CD4-positive, alpha-beta T cell treated with Interleukin-15 for 4 hours (primary cell): ENCODE measurements at places on chromosomes 13 and 19.

GRCh38 chr13:111036665-111037064 is 78.4 kb upstream of the ARHGEF7 start:
- no peak for DNase-seq

- DNase-seq: no peak
These were observed 7.0 kb downstream of the CRYL1 start for GRCh38 chr13:20518660-20519100.

DNA sequence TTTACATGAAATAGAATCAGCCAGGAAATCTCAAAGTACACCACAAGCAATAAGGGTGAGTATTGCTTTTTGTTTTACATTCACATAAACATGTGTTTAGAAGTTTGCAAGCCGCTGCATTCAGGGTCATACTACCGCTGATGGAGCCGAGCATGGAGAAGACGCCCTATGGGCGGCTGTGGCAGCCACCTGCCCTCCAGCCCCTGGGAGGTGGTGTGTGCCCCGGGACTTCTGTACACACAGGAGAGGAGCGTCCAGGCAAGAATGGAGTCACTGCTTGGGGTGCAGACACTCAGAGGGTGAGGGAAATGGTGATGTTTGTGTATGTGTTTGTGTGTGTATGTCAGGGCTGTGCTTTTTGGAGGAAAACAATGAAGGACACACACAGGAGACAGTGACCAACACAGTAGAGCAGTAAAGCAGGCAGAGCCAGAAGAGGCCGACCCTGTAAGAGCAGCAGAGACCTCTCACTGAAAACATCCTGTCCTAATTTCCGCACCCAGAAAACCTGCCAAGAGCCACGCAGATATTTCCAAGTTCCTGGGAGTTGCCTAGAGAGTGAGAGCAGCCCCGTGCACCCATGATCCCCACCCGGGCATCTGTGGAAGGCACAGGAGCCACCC is 108.1 kb upstream of the GJB6 start:
- DNase-seq: no peak

DNA sequence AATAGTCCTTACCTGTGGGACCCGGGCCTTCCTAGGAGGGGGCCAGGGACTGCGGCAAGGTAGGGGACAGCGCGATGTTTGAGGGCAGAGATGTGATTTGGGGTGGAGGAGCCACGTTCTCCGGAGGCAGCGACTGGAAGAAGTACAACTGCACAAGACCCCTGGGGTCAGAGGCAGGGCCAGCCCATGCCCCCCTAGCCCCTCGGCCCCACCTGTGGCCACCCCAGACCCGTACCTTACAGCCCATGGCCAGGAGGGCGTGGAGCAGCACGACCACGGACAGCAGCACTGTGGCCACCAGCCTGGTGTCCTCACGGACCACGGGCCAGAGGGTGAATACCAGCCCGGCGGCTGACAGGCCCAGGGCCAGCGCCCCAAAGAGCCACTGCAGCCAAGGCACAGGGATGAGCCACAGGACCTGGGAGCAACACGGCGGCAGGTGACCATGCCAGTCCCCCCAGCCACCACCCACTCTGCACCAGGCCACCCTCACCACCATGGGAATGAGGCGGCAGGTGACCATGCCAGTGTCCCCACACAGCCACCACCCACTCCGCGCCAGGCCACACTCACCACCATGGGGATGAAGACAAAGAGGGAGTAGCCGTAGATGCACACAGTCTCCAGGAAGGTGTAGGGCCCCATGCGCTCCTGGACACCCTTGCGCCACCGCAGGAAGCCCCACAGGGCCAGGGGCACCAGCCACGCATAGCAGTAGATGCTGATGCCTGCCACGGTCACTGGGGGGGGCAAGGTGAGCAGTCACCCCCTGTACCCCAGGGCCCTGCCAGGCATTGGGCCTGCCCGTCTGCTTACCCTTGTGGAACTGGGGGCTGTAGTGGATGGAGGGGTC is 5.0 kb downstream of the YIPF2 start:
- no peak for DNase-seq

DNA sequence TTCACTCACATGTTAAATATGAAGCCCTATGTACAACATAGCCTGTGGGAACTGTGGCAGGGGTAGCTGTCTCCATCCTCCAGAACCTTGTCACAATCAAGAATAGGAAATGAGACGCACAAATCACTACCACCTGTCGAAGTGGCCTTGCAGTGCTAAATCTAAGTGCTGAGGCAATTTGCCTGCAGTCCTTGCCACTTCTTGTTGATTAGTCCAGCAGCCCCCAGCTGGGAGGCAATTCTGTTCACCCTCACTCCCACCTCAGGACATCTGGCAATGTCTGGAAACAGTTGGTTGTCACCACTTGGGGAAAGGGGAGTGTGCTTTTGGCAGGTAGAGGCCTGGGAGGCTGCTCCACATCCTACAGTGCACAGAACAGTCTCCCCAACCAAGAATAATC is 10.7 kb downstream of the RFX2 start:
- no peak for DNase-seq

- DNase-seq: no peak
These were observed 11.1 kb downstream of the CBY2 start for GRCh38 chr13:45713106-45713690.

- DNase-seq: no peak
These were observed 8.2 kb upstream of the NFIC start for GRCh38 chr19:3357992-3358688.

- DNase-seq: no peak
These were observed 13.1 kb upstream of the ADPRHL1 start for GRCh38 chr13:113466383-113466782.

- no peak for DNase-seq
These were observed 129.5 kb upstream of the MCF2L start for GRCh38 chr13:112839356-112840105.

GRCh38 chr19:40717325-40717879 is 490 bp downstream of the ITPKC start:
- DNase-seq: no peak

DNA sequence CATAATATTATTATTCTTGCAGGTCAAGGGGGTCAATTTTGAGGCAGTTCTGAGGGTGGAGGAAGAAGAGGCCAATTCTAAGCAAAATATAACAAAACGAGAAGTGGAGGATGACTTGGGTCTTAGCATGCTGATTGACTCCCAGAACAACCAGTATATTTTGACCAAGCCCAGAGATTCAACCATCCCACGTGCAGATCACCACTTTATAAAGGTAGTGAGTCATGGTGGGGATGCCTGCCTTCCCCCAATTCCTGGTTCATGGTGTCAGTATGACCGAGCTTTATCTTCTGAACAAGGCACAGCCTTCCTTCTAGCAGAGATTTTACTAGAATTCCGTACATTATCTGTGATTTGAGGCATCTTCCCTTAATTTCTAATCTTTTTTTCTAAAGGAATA is 9.4 kb upstream of the DCUN1D2 start:
- no peak for DNase-seq
